Activated CD4-positive, alpha-beta T cell treated with anti-CD3 and anti-CD28 coated beads, Interleukin-2, amount 10 ng/mL, durations not matched to agents 24 days and 14 days (primary cell): ENCODE measurements at places on chromosomes 11 and 22. TPM values are rescaled to one million over a fixed set of nuclear protein-coding genes. Genes with fewer than 3 reads are reported as not detected.
A peak's percentile ranks its signal among the peaks of the same experiment; 100 is the strongest.

DNA sequence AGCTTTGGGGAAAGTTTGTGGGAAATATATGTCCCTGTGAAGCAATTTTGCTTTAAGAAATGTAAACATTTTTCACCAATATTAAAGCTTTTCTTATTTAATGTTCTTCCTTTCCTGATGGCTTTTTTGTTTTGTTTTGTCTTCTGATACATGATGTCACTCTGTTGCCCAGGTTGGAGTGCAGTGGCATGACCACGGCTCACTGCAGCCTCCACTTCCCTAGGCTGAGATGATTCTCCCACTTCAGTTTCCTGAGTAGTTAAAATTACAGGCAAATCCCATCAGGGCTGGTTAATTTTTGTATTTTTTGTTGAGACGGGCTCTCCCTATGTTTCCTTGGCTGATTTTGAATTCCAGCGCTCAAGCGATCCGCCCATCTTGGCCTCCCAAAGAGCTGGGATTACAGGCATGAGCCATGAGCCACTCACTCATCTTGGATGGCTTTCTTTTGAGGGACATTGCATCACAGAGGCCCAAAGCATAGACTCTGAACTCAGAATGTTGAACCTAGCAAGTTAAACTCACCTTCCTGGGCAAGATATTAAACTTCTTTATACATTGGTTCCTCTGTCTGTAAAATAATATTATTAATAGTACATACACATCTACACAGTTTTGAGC is 651 bp upstream of the CARD16 start:
- peak overlapping the region; percentile 56 for H3K4me3 ChIP-seq
- peaks cover 33% of the 10 kb centered on the region for H3K4me1 ChIP-seq
- H3K27ac ChIP-seq: peak overlapping the region; percentile 45

GRCh38 chr11:2267851-2268728 is 2.3 kb downstream of the ASCL2 start:
- H3K4me3 ChIP-seq: peak overlapping the region; percentile 50
- peaks cover 19% of the 10 kb centered on the region for H3K4me1 ChIP-seq
- no peaks in the 10 kb centered on the region for H3K36me3 ChIP-seq
- peaks cover 25% of the 10 kb centered on the region for H3K27me3 ChIP-seq

GRCh38 chr11:38648604-38649003 is 2050.6 kb upstream of the RAG2 start:
- H3K36me3 ChIP-seq: no peaks in the 10 kb centered on the region
- DNase-seq: no peak
- no peaks in the 10 kb centered on the region for H3K4me1 ChIP-seq
- no peak overlapping the region for H3K4me3 ChIP-seq

DNA sequence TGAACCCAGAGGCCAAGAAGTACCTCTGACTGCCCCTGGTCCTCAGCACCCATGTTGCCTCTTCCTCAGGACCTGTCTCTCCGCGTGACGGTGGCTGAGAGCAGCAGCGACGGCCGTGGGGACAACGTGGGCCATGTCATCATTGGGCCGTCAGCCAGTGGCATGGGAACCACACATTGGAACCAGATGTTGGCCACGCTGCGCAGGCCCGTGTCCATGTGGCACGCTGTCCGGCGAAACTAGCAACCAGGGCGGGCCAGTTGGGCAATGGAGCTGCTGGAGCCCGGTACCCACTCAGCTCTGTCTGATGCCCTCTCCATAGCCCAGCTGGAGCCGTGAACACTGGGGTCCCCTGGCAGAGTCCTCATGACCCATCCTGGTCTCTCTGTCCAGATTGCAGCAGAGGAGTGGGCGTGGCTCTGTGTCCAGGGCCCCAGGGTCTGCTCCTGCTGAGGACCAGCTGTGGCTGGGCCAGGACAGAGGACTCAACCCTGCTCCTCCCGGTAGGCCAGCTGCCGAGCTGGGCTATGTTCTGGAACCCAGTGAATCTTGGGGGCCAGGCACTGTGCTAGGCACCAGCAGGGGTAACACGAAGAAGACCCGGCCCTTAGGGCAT is 8.0 kb upstream of the RHOD start:
- no peak overlapping the region for H3K27ac ChIP-seq
- peaks cover 7% of the 10 kb centered on the region for H3K27me3 ChIP-seq
- H3K36me3 ChIP-seq: no peaks in the 10 kb centered on the region
- no peak for DNase-seq
- no peak overlapping the region for H3K4me3 ChIP-seq

The PHETA2 gene
- 5.0 and 6.2 TPM in 2 replicates for total RNA-seq

DNA sequence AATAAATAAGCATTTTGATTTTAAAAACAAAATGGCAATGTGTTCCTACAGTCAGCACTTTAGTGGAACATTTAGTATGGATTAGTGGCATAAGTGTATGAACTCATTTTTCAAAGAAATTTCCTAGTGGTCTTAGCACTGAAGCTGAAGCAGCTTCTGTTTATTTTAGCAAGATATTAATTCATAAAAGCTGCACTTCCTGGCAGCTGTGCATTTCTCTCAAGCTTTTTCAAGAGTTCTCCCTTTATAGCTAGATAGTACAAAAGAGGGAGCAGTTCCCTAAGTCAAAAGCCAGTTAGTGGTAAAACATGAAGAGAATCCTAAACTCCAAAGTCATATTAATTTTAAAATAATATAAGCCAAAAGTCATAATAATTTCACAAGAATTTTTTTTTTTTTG is 1036.0 kb upstream of the CCDC90B start:
- H3K4me3 ChIP-seq: no peak overlapping the region
- no peaks in the 10 kb centered on the region for H3K27me3 ChIP-seq
- H3K4me1 ChIP-seq: no peaks in the 10 kb centered on the region

The POLA2 gene
- total RNA-seq: 77.4 and 82.8 TPM in 2 replicates
